Uterus (tissue), 4 donors: ENCODE measurements at places on chromosomes 4 and X.
A peak's percentile ranks its signal among the peaks of the same experiment; 100 is the strongest.

DNA sequence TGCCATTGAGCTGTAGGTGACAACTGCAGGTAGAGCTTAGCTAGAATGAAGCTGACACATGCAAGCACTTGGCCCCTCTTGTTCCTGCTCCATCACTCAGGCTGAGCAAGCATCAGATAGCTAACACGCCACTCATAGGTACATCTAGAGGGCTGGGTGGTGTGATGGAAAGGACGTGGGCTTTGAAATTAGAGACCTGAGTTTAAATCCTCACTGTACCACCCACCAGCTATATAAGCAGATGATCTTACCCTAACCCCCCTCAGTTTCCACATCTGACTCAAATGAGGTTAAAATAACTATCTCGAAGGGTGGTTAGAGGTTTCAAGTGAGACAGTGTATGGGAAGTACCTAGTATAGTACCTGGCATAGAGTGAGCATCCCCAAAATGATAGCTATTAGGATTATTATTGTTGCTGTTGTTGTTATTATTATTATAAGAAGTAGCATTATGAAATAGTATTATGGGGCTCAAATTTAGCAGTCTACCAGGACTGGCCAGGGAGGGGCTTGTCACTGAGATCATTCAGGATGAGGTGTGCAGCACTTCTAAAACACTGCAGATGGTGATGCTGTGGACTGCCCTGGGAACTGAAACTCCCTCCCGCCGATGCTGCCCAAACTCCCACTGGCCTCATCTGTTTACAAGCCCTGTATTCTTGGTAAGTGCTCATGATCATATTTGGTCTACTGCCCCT lies 59.0 kb downstream of the REELD1 start:
- DNase-seq: no peak

- DNase-seq: no peak
Measured at GRCh38 chrX:23789386-23790154, 6.6 kb downstream of the SAT1 start.

DNA sequence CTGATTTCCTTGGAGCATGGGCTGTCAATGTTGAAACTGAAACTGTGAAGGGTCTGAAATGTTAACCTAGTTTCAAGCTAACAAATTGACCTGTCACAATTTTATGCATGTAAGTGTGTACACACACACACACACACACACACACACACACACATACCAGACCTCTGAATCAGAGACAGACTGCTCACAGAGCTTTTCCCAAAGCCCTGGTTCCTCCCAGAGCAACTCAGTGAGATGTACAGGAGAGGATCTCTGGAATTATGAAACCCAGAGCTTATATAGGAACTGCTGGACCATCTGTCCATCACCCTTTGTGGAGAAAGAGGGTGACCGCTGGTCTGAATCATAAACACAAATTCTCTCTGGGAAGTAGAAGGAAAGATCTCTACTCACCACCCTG lies 228.1 kb upstream of the PRPS2 start:
- no peak for DNase-seq

GRCh38 chr4:173264684-173265185 lies 69.4 kb downstream of the HMGB2 start:
- no peak for DNase-seq

GRCh38 chr4:47073647-47074046 lies 42.3 kb downstream of the GABRB1 start:
- no peak for DNase-seq

DNA sequence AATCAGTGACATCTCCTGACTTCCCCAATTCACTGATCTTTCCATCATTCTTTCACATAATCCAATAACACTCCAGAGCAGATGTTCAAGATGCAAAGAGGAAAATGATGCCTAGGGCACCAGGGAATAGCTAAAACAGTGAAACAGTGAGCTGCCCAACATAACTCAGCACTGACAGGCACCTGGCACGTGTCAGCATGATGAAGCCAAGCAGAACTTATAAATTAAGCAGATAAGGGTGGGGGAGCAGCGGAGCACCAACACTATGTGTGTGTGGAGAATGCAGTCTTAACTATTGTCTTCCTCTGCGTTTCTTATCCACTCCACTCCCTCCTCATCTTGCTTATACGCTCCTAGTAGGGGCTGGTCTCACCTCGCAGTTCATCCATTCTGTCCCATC lies 89.4 kb downstream of the AMMECR1 start:
- DNase-seq: peak; percentile 26

DNA sequence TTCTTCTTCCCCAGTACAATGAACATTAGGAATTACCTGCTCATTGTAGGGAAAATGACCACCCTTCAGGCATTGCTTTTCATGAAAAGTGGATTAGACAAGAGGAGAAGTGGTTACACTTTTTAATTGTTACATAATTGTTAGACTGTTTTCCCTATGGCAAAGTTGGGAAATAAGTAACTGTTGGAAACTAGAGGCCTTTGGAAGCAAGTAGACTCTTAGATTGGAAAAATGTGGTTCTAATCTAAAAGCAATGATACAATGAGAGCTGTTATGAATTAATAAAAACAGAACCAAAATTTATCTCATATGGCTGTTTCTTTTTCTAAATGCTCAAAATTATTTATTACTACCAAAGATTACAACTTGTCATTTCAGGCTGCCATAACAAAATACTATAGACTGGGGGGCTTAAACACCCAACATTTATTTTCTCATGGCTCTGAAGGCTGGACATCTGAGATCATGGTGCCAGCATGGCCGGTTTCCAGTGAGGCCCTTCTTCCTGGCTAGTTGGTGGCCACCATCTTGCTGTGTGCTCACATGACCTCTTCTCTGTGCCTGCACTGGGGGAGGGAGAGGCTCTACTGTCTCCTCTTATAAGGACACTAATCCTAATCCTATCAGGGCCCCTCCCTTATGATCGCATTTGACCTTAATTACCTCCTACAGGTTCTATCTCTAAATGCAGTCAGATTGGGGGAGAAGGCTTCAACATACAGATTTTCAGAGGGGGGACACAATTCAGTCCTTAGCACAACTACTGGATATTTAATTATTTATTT lies 12.5 kb downstream of the CC2D2A start:
- DNase-seq: no peak

- DNase-seq: no peak
Measured at GRCh38 chr4:122602277-122603142, 18.4 kb downstream of the IL21 start.

DNA sequence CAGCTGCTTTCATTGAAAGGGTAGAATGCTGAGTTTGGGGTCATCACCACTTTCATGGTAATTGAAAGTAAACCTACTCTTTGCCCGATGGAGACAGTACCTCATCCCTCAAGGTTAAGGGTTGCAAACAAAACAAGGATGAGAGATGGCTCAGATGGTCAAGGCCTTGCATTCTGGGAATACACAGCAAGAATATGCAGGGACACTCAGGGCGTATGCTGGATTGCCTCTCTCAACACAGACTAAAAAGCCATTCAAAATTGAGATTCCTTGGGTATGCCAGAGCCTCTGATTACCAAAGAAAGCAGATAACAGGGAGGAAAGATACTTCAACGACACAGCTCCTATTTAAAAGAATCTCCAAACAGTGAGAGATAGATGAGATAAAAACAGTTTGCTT lies 310.4 kb downstream of the ARAP2 start:
- DNase-seq: no peak

DNA sequence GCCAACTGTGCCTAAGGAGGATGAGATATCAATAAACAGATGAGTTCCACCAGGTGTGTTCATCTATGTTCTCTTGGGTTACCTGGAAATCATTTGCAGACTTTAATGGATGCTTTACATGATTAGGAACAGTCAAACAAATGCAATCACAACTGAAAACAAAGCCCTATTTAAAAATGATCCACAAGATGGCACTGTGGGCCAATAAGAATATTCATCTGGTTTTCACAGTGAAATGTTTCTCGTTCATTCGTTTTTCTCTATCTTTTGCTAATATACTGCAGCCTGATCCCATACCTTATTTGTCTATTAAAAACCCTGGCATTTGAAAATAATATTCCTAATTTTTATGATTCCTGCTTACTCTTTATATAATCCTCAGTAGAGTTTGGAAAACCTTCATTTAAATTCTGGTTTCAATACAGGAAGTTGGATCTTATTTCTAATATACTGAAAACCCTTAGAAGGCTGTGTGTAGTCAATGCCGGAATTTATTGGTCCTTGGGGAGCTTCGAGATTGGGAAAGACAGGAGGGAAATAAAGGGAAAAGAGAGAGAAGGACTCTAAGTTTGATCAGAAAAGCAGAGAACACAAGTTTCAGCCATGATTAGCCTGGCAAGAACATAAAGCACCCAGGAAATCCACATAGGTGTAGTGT lies 63.8 kb upstream of the TAPT1 start:
- DNase-seq: no peak
